ENCODE measurements at places on chromosomes 6 and 20. TPM values are rescaled to one million over a fixed set of nuclear protein-coding genes. Genes with fewer than 3 reads are reported as not detected.

DNA sequence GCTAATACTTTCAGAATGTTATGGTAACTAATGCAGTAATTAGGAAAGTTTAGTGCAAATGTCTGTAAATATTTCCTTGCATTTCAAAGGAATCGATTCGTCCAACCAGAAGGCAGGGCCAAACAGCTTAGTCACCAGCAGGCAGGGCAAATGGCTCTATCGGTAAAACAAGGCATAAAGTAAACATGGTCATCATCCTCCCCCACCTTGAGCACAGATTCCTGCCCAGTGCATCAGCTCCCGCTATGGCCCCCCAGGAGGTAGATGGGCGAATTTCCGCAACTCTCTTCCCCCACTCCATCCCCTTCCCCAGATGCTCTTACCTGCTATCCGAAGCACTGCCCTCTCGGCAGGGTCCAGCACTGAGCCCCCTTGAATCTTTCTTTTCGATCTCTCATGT, 103.8 kb upstream of the BEND6 start:
- no peak for DNase-seq

DNA sequence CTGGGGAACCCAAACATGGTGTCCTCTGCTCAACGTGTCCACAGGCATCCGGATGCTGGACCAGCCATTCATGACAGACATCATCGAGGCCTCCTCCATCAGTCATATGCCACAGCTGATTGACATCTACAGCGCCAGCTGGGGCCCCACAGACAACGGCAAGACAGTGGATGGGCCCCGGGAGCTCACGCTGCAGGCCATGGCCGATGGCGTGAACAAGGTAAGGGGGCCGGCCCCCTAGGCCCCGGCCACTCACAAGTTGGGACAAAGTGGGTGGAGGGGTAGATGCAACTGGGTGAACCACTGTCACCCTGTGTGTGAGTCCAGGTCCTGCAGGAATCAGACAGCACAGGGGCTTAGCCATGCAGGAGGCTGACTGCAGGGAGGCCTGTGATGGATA, 94.5 kb downstream of the BFSP1 start:
- no peak for DNase-seq

Gene CST9L
- total RNA-seq = not detected

Gene NELFCD
- 43.9 TPM for total RNA-seq

Gene NFS1
- total RNA-seq = 23.5 TPM

Gene SKIC2
- 52.5 TPM for total RNA-seq

GRCh38 chr6:134840086-134840867, 109.6 kb downstream of the ALDH8A1 start:
- no peak for DNase-seq

- DNase-seq = no peak
Observed at GRCh38 chr6:116278854-116279231, 887 bp downstream of the TSPYL1 start.

Gene HLA-DRA
- total RNA-seq = 174 TPM

GRCh38 chr20:25008388-25009217, 16.1 kb upstream of the APMAP start:
- peak; percentile 69 for DNase-seq

- DNase-seq = no peak
Observed at GRCh38 chr20:50980071-50980681, 21.6 kb downstream of the MOCS3 start.

- no peak for DNase-seq
Observed at GRCh38 chr6:13012296-13012695, 295.7 kb downstream of the PHACTR1 start.

Gene SALL4
- 0.16 TPM for total RNA-seq

DNA sequence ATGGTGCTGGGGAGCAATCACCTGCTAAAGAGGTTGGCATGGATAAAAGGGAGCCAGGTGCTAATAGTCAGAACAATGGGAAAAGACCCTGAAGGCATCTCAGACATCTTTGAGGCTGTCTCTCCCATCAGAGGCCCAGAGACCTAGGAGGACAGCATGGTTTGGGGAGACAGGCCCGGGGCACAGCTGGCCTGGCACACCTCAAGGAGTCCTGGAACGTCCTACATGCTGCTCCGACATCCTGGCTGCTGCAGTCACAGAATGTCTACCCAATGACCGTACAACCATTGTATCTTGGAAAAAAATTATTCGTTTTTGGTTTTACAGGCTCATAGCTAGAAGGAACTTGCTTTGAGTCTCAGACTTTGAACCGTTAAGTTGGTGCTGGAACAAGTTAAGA, 4.4 kb downstream of the GMDS start:
- DNase-seq = no peak

GRCh38 chr6:154822947-154823558, 89.8 kb downstream of the SCAF8 start:
- no peak for DNase-seq

Gene MUC21
- total RNA-seq = not detected

DNA sequence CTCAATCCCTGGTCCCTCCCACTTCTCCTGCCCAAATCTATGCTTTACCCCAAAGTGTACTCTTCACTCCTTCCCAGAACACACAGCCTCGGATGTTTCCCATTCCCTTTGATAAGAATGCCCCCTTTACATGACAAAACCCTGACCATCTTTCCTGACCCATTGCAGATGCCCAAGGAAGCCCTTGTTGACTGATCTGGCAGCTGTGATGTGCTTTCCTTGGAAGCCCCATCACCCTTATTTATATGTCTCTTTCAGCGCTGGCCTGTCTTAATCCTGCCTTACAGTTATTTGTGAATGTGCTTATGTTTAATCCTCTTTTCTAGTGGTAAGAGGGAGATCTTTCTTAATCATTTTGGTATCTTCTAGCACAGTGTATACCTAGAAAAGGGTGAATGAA, 523.1 kb downstream of the CD83 start:
- no peak for DNase-seq

- DNase-seq = peak; percentile 62
Observed at GRCh38 chr20:25278636-25279361, 30.9 kb downstream of the PYGB start.

DNA sequence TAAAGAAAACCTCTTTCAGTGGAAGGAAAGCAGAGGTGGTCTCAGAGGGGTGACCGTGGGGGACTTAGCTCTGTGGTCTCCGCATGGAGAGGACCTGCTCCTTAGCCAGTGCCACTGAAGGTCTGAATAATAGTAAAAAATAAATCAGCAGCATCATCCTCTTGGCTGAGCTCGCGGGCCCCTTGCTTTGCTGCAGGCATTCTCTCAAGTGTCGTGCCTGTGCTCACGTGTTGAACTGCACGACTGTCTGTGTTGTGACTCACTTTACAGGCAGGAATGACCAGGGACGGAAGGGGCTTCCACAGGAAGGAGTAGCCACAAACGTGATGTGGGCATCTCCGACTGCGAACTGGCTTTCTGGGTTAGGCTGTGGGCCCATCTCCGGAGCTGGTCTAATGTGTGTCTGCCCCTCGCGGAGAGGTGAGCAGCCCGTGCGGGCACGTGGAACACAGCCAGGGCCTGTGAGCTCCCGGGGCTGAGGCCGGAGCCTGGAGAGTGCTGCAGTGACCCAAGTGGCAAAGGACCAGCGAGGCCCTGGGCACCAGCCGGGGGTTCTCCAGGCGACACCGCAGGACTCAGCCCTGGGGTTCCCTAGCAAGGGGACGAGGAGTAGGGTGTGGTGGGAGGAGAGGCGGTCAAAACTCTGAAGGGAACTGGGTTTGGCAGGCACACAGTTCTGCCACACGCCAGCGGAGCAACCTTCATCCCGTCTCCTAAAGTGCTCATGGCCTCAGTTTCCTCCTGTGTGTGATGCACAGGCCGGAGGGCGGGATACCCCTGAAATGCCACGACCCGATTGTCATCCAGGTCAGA, 89.2 kb downstream of the RAMACL start:
- no peak for DNase-seq
